Activated CD8-positive, alpha-beta memory T cell treated with anti-CD3 and anti-CD28 coated beads, Interleukin-2, amount 50 U/mL, for 48 hours (primary cell): ENCODE measurements at places on chromosomes 4 and X.

DNA sequence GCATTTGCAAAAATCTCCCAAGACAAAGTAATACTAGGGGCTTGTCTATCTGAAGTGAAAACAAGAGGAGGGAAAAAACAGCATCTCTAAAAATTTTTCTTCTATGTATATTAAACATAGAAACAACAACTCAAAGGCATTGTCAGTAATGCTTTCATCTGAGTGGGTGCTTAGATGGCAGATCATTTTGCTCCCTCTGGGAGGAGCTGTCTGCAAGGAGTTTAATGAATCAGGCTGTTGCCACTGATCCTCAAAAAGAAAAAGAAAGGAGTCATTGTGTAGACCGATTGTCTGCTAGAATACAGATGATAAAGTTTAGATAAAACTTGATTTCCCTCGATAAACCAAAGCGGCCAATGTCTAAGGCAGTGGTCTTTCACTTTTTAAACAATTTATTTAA is 49.7 kb upstream of the KLHL8 start:
- no peak for DNase-seq

DNA sequence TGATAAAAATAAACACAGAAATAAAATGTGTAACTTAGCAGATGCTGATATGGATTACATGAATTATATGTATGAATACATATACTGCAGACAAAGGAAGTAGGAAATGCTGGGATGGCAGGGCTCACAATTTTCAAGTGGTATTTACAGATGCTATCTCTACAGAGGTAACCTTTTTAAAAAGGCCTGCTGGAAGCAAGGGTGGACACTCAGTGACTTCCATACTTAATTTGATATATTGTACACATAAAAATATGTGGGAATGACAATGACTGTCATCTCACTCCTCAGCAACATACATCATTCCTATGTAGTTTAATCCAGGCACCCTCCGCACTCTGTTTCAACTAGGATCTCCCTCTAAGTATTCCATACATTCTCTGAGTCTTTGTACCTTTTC is 452.9 kb downstream of the DTHD1 start:
- no peak for DNase-seq

DNA sequence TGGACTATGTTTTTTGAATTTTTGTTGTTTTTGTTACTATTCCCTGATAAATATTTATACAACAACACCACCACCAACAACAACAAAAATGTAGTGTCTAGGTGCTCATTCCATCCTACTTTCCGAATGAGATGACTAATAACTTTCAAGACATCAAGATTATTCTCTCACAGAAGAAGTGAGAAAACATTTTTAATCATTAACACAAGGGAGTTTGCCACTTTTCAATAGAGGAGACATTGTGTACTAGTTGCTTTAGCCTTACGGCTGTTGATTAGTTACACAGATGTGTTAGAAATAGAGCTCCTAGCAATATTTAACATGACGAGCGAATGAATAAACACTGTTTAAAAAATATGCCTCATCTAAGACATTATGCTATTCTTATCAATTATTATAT is 898.8 kb downstream of the C4orf33 start:
- DNase-seq, result no peak

- DNase-seq, result no peak
Measured at GRCh38 chr4:100828986-100829685, 311.3 kb upstream of the EMCN start.

- DNase-seq, result no peak
Measured at GRCh38 chr4:141210168-141210567, 10.5 kb upstream of the ZNF330 start.

- DNase-seq, result no peak
Measured at GRCh38 chr4:54067166-54067565, 2.8 kb upstream of the CHIC2 start.

DNA sequence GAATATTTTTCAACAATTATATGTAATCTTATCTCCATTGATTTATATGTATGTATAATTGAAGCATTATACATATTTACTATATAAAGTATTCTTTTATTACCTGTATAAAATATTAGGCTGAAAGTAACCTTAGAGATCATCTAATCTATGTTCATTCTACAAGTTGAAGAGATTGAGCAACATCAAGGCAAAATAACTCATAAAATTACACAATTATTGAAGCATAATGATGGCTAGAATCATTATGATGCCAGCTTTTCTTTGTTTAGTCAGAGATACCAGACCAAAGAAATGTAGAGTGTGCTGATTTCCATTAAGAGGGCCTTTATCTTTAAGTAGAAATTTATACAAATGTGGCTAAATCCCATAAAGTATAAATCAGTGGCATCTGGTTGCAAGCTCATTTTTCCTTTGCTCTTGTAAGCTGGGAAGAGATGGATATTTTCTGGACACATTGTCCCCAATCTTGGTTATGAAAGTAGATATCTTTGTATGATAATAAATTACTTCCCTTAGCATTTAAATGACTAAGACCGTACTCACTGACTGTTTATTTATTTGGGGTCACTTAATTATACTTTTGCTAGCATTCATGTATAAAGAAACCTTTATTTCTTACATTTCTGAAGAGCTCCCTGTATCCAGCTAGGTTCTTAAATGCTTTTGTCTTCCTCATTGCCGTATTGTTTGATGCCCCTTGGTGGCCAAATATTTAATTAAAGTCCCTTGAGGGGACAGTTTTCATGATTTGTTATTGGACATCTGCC is 339.8 kb downstream of the PCDH7 start:
- no peak for DNase-seq

- DNase-seq, result no peak
Measured at GRCh38 chr4:147094238-147094637, 148.6 kb upstream of the TTC29 start.

- no peak for DNase-seq
Measured at GRCh38 chr4:147829401-147830101, 97.7 kb downstream of the ARHGAP10 start.

DNA sequence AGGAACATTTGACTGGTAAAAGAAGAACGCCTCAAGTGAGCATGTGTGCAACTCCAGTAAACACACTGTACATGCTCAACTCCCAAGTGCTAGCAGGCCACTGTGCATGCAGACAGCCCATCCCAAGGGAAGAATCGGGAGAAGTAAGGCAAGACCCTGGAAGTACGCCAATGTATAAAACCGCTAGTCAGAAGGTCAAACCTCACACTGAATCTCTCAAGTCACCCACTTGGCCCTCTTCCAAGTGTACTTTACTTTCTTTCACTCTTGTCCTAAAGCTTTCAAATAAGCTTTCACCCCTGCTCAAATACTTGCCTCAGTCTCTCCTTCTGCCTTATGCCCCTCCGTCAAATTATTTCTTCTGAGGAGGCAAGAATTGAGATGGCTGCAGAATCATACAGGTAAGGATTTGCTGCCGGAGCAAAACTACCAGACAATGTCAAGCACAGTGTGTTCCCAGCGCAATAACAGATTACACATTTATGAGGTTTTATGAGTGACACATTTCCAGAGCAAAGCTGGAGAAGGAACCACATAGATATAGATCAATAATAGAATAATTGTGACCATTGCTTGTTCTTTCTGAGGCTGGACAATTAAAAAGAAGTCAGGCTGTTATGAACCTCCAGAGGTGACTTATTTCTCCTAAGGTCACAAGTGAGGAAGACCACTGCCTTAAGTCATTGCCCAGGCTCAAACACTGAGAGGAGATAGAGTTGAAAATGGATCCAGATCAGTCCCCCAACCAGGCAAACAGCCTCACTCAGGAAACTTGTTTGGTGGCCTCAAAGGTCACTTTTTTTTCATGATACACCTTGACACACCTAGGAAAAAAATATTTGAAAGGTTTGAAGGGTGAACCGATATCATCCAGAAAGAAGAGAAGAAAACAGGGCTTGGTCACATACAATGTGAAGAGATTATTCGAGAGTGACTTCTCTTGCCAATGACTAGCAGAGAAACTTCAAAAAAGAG is 26.3 kb downstream of the CXCL1 start:
- no peak for DNase-seq

DNA sequence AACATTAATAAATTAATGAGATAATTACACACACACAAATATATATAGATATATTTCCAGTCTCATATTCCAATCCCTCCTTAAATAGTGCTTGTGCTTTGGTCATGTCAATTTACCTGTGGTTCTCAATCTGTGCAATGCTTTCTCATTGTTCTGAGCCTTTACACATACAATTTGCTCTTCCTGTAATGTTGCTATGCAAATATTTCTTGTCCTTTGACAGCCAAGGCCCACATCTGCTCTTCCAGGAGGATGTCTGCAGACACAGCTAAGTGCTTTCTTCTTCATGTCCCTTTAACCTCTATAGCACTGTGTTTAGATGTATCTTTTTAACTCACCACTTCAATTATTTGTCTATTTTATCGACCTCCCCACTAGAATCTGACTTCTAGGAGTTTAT is 67.3 kb upstream of the RAPGEF2 start:
- DNase-seq, result no peak

DNA sequence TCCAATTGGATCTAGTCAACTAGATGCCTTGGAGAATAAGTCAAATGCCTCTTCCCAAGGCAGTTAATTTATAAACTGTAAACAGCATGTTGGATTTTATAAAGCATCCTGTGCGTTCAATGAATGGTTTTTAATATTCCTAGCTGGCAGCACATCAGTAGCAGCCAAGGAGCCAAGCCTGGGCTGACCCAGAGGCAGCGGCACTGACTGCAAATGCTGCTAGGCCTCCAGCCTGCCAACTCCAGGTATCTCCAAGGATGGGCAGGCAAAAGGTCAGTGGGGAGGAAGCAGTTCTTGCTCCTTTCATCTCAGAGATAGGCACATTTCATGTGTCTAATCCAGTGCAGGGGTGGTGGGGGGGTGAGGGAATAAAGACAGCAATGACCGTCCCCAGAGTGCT is 9.5 kb downstream of the NDP start:
- DNase-seq, result no peak

DNA sequence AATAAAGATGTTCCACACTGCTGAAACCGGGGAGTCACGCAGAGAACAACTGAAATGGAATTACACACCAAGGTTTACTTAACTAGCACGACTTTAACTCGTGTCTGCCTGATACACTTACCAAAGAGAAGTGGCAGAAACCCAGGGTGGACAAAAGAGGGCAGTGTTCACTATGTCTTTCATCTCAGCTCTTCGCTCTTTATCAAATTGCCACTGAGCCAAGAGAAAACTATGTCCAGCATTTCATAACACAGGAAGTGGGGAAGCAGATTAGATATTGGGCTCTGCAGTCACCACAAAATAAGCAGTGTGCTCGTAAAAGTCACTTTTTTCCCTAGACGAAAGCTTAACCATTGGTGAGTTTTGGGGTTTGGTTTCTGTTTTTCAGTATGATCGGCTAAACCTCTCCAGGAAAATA is 155.7 kb downstream of the CHIC2 start:
- DNase-seq, result no peak
